ENCODE measurements at places on chromosomes 5 and 9.
A peak's percentile ranks its signal among the peaks of the same experiment; 100 is the strongest.

DNA sequence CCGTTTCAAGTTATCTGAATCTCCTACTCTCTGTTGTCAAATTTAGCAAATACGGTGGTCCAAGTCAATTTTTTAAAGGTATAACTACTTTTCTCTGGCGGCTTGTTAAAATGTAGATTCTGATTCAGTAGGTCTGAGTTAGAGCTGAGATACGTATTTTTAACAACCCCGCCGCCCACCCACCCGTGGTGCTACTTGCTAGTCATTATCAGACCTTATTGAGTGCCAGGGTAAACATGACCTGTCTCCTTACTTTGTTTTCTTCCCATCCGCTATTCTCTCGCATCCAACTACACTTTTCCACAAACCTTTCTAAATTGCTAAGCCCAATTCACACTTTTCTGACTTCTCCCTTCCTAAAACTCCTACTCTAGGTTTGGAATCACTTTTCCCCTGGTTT lies 694 bp upstream of the PLAA start:
- no peak for DNase-seq

DNA sequence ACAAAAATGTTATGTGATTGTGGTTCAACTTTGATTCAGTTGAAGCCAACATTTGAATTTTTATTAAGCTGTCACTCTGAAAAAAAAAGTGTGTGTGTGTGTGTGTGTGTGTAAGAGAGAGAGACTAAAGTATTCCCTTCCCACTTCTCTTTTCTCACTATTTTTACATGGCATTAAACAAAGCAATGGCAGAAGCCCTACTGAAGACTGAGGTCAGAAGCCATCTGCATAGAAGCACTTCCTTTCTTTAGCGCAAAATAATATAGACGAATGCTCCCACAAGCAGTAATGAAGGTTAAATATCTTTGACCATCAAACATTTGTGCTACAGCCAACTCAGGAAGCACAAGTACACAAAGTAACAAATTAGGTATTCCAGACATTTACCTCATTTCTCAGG lies 540.5 kb downstream of the KCTD16 start:
- DNase-seq: no peak

DNA sequence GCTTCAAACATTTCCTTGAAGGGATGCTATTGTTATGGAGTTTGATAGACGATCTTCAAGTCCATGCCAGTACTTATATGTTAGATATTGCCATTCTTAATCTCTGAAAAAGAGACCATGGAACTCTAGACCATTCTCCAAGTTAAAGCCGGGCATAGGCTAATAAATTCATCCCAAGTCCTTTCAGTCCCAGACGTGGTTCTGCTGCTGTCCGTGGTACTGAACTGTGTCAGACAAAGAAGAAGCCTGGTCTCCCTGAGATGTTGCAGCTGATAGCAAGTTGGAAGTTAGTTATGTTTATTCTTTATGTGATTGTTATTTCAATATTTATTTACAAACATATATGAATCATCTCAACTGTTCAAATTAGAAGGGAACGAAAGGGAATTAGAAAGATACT lies 158.7 kb downstream of the NMUR2 start:
- DNase-seq: peak; percentile 50

DNA sequence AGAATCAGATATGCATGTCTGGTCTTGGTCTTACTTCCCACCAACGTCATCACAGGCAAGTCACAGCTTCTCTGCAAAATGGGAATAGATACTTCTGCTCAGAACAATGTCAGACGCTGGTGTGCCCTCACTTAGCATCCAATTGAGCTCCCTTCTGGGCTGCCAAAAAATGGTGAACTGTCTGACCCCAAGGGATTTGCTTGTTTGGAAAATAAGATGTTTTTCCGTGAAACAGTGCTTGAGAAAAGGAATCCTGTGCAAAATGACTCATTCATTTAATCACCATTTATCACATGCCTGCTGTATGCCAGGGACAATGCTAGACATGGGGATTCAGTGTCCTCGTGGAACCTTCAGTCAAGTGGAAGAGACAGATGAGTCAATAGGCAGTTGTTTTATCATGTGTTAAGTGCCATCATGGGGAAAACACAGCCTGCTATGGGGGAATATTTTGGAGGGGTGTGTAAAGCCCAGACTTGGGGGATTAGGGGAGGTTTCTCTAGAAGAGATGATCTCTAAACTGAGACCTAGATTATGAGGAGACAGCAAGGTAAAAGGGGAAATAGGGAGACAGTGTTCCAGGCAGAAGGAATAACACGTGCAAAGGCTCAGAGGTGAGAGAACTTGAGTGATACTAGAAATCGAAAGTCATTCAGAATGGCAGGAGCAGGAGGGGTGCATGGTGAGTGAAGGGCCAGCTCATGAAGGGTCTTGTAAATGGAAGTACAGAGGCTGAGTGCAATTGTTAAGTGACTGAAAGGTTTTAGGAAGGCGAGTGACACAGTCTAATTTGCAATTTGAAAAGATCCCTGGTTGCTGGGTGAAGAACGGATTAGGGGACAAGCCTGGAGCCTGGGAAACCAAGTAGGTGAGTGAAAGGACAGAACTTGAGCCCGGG lies 3.9 kb downstream of the NIPAL4 start:
- DNase-seq: no peak

DNA sequence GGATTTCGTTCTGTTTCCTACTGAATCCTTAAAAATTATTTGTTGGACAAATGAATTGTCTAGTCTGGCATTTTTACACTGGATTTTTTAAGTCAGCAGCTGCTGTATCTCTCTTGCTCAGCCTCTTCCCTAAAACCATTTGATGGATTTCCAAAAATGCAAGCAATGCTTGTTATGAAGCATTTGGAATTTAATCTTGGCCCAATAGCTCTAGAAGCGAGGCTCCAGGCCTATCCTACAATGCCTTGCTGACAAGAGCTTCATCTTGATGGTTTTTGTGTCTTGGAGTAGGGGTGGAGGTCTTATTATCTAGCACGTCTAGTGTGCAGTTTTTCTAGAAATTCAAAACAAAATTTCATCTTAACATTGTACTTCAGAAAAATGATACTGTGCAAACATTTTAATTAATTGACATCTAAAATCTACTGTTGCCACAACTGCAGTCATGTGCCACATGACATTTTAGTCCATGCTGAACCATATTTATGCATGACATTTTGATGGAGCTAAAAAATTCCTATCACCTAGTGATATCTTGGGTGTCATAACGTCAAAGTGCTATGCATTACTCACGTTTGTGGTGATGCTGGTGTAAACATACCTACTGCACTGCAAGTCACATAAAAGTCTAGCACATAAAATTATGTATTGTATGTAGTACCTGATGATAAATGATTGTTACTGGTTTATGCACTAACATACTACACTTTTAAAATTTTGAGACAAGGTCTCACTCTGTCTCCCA lies 5.9 kb upstream of the RAD23B start:
- DNase-seq: no peak

- no peak for DNase-seq
These were observed 1.2 kb upstream of the CAPSL start for GRCh38 chr5:35939639-35940038.

DNA sequence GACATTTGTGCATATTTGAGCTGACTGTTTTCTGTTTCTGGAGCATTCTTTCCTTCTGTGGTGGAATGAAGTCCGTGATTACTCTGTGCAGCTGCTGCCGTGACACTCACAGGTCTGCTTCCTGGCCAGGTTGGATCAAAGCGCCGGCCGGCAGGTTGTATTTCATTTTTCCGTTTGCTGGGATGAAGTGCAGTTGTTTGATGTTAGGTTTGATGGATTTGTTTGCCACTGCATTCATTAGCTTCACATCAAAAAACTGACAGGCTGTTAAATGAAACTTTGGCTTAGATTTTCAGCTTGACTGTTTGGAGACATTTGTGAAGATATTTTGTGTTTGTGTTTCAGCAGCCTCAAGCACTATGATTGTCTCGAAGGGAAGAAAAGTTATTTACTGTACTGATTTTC lies 140.1 kb downstream of the KDM4C start:
- DNase-seq: no peak

- DNase-seq: no peak
These were observed 23.9 kb upstream of the TPD52L3 start for GRCh38 chr9:6304232-6304631.
